ENCODE measurements at places on chromosomes 3 and 15. TPM values are rescaled to one million over a fixed set of nuclear protein-coding genes. Genes with fewer than 3 reads are reported as not detected.

The MELTF gene
- total RNA-seq: 14.7 TPM

The KNG1 gene
- 0.31 TPM for total RNA-seq

The UBAP1L gene
- total RNA-seq: 11.3 TPM

The CHST13 gene
- total RNA-seq: 21.7 TPM

The CGNL1 gene
- total RNA-seq: 40.2 TPM

The USP13 gene
- total RNA-seq: 42.0 TPM

The ZNF35 gene
- 26.6 TPM for total RNA-seq

The TUSC2 gene
- 32.7 TPM for total RNA-seq

The IQCF5 gene
- 114 TPM for total RNA-seq

- H3K4me3 ChIP-seq: no peak overlapping the region
- H3K4me1 ChIP-seq: no peaks in the 10 kb centered on the region
- DNase-seq: no peak
- no peaks in the 10 kb centered on the region for H3K27me3 ChIP-seq
These were observed 607.2 kb upstream of the MDFIC2 start for GRCh38 chr3:70919661-70920060.

GRCh38 chr3:49906073-49906743 is 2.5 kb upstream of the MST1R start:
- H3K27me3 ChIP-seq: no peaks in the 10 kb centered on the region
- DNase-seq: peak; percentile 50
- H3K4me1 ChIP-seq: peaks cover 5% of the 10 kb centered on the region
- no peaks in the 10 kb centered on the region for H3K36me3 ChIP-seq
- H3K4me3 ChIP-seq: no peak overlapping the region
- no peak overlapping the region for H3K27ac ChIP-seq

- no peak for DNase-seq
- H3K27ac ChIP-seq: no peak overlapping the region
- H3K4me3 ChIP-seq: no peak overlapping the region
- H3K4me1 ChIP-seq: no peaks in the 10 kb centered on the region
- no peaks in the 10 kb centered on the region for H3K27me3 ChIP-seq
These were observed 25.1 kb upstream of the GABPB1 start for GRCh38 chr15:50380089-50380488.

DNA sequence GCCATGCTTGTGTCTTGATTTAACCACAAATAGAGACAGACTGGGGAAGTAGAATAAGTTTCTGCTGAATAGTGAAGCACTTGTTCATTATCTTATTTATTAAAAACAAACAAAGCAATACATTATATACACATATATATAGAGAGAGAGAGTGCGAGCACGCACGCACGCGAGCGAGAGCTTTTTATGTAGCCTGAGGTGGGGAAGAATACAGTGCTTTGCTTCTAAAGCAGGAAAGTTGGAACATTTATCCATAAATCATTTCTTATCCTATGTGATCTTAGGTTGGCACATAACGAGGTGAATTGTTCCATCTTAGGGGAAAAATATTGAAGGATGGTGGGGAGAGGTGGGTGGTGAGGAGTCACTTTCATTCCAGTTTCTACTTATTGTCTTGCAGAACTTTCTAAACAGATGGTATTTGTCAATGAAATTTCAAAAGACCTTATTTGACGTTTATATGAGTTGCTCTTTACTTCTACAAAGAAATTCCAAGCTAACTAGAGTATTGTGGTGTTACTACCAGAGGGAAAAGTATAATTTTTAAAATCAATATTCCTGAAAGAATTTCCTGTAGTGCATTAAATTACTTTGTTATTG is 110.0 kb downstream of the ATG7 start:
- no peak for DNase-seq
- no peaks in the 10 kb centered on the region for H3K27me3 ChIP-seq
- no peak overlapping the region for H3K4me3 ChIP-seq
- H3K4me1 ChIP-seq: peaks cover 15% of the 10 kb centered on the region

GRCh38 chr3:58207954-58208353 is 2.8 kb downstream of the DNASE1L3 start:
- H3K36me3 ChIP-seq: no peaks in the 10 kb centered on the region
- no peaks in the 10 kb centered on the region for H3K27me3 ChIP-seq
- no peak overlapping the region for H3K4me3 ChIP-seq
- H3K27ac ChIP-seq: no peak overlapping the region
- H3K4me1 ChIP-seq: no peaks in the 10 kb centered on the region

DNA sequence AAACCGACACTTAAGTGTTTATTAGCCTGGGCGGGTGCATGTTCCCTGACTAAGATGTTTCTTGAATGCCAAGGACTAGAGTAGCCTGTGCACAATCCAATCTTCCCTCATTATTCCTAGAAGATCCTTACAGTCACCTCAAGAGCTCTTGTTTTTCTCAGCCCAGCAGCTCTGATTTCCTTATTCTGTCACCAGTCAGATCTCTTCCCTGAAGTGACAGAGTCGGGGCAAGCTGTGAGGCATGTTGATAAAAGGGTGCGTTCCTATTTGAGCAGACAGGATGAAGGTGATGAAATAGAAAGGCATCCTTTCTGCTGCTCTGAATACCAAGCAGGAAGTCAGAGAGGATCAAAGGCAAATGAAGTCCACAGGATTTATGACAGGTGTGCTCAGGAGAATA is 125.6 kb upstream of the MCTP2 start:
- no peak overlapping the region for H3K4me3 ChIP-seq
- H3K27ac ChIP-seq: no peak overlapping the region
- DNase-seq: no peak
- no peaks in the 10 kb centered on the region for H3K27me3 ChIP-seq
- no peaks in the 10 kb centered on the region for H3K36me3 ChIP-seq

DNA sequence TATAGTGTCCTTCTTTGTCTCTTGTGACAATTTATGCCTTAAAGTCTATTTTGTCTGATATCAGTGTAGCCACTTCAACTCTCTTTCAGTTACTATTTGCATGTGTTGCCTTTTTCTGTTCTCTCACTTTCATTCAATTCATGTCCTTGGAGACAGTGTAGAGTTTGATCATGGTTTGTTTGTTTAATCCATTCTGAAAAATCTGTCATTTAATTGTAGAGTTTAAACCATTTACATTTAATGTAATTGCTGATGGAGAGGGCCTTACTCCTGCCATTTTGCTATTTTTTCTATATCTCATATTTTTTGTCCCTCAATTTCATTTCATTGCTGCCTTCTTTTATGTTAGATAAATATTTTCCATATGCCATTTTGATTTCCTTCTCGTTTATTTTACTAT is 42.3 kb downstream of the LSM3 start:
- H3K4me3 ChIP-seq: no peak overlapping the region
- H3K27ac ChIP-seq: no peak overlapping the region
- H3K36me3 ChIP-seq: no peaks in the 10 kb centered on the region
- no peak for DNase-seq
- H3K27me3 ChIP-seq: no peaks in the 10 kb centered on the region

- DNase-seq: peak; percentile 25
- H3K27me3 ChIP-seq: no peaks in the 10 kb centered on the region
- H3K4me1 ChIP-seq: no peaks in the 10 kb centered on the region
- no peak overlapping the region for H3K27ac ChIP-seq
- no peaks in the 10 kb centered on the region for H3K36me3 ChIP-seq
- no peak overlapping the region for H3K4me3 ChIP-seq
These were observed 251.0 kb upstream of the MCTP2 start for GRCh38 chr15:93980261-93980911.

DNA sequence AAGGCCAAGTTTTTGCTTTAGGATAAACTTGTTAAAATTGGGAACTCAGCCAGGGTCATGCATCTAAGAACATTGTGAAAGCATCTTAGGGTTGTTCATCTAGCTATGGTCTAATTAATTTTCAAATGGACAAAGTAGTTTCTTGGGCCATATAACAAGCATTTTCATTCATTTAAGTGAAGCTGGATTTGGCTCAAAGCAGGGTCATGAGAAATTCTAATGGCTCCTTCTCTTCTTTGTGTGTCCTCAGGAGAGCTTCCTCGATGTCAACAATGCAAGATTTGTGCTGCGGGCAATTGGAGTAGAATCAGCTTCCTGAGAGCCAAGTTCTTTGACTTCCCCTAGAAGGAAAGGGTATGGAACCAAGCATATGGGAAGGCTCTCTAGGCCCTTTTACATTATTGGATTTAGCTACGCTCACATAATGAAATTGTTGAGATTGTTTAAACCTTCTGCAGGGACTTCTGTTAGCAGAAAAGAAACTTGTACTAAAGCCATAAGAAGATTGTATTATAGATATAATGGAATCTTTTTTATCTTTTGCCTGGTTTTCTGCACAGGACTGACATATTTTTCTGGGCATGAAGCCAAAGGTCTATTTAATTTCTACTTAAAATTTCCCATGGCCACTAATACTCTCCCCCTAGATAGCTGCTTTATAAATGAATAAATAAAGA is 1.8 kb upstream of the SAMMSON start:
- H3K27me3 ChIP-seq: no peaks in the 10 kb centered on the region
- no peak overlapping the region for H3K27ac ChIP-seq
- H3K4me1 ChIP-seq: no peaks in the 10 kb centered on the region
- no peaks in the 10 kb centered on the region for H3K36me3 ChIP-seq
- no peak overlapping the region for H3K4me3 ChIP-seq

- H3K27me3 ChIP-seq: no peaks in the 10 kb centered on the region
- no peak for DNase-seq
- no peaks in the 10 kb centered on the region for H3K4me1 ChIP-seq
- H3K36me3 ChIP-seq: no peaks in the 10 kb centered on the region
- H3K27ac ChIP-seq: no peak overlapping the region
These were observed 117.8 kb downstream of the OXNAD1 start for GRCh38 chr3:16382845-16383244.

DNA sequence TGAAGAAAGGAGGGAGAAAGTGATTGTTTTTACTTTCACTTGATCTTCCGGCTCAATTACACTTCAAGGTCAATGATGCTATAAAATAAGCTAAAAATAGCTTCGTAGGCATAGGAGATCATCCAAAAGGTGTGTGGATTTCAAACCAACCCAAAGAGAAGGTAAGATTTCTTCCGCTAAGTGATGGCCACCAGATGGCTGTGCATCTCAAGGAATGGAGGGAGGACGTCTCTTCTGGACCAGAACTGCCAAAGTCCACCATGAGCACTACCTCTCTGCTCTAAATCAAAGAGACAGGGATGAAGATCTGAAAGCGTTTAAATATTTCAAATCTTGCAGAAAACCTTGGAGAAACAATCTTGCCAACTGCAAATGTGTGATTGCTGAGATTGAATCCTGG is 199.1 kb upstream of the ZPLD1 start:
- no peak overlapping the region for H3K4me3 ChIP-seq
- H3K36me3 ChIP-seq: no peaks in the 10 kb centered on the region
- H3K27ac ChIP-seq: no peak overlapping the region
- no peaks in the 10 kb centered on the region for H3K4me1 ChIP-seq

GRCh38 chr15:93420477-93420876 is 331.5 kb upstream of the RGMA start:
- no peaks in the 10 kb centered on the region for H3K27me3 ChIP-seq
- no peak overlapping the region for H3K27ac ChIP-seq
- DNase-seq: no peak

DNA sequence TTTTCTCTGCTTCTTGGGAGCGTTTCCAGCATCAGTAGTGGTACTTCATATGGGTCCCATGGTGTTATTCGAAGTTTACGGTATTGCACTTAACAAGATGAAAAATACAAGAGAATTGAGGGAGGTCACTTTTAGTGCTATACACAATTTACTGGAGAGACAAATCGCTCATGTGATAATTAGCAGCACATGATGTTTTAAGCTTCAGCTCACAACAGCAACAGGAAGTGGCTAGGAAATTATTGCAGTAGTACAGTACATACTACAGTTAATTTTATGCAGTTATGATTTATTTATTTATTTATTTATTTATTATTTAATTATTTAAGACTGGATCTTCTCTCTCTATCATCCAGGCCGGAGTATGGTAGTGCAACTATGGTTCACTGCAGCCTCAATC is 14.4 kb upstream of the DCAF1 start:
- no peak overlapping the region for H3K27ac ChIP-seq
- no peaks in the 10 kb centered on the region for H3K36me3 ChIP-seq

DNA sequence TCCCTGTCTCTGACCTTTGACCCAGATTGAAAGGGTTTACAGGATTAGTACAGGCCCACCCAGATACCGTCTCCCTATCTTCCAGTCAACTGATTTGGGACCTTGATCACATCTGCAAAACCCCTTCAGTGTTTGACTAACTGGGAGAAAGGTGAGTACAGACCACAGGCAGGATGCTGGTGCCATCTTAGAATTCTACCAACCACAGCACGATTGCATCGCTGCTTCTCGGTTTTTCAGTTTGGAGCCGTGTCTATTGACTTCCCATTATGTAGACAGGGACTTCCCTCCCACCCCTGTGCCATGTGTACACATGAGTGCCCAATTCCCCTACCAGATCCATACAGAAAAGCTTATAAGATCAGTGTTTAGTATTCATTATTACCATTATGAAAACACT is 6.6 kb upstream of the KLF13 start:
- DNase-seq: no peak
- H3K4me1 ChIP-seq: peaks cover 13% of the 10 kb centered on the region
- H3K27ac ChIP-seq: no peak overlapping the region

DNA sequence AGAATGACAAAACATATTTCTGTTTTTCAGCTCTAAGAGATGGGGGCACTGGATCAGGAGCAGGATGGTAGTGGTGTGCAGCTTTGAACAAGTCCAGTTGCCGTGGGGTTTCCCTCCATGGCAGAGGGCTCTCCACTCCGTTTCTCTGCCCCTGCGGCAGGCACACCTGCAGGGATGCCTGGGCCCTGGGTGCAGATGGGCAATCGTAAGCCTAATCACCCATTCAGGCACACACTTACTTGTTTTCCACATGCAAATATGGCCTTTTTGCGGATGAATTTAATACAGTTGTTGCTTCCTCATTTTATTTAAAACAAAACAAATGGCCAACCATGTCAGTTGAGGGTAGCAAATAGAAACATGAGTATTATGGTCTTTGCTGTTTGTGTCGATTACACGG is 85.1 kb downstream of the LPP start:
- DNase-seq: no peak
- H3K4me3 ChIP-seq: no peak overlapping the region
- no peaks in the 10 kb centered on the region for H3K4me1 ChIP-seq

- no peak overlapping the region for H3K4me3 ChIP-seq
- no peak for DNase-seq
- H3K27ac ChIP-seq: no peak overlapping the region
These were observed 134.9 kb upstream of the BFSP2 start for GRCh38 chr3:133264920-133265319.
